ENCODE measurements at places on chromosomes 7 and 10.
A peak's percentile ranks its signal among the peaks of the same experiment; 100 is the strongest.

DNA sequence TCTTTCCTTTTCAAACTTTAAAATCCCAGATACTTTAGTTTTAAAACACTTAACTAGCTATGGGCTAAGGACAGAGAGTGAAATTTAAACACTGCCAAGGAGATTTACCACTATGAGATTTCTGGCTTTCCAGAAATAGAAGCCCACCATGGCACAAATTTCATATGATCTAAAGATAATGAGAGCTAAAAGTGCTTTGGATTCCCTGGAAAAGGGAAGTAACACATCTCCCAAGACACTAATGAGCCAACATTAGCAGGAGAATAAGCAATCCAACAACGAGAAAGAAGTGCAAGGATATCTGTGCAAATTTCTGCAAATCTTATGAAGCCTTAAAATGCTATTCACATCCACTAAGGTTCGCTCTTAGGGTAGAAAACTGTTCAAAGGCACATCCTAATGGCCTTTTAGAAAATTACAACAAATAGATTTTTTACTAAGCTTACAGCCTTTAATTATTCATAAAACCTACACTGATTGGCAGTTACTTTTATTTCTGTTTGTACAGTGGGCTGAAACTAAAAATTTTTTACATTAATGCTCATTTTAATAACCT, 100.3 kb downstream of the RAPGEF5 start:
- DNase-seq, result no peak

GRCh38 chr7:471866-472639, 47.6 kb downstream of the PDGFA start:
- DNase-seq, result no peak

DNA sequence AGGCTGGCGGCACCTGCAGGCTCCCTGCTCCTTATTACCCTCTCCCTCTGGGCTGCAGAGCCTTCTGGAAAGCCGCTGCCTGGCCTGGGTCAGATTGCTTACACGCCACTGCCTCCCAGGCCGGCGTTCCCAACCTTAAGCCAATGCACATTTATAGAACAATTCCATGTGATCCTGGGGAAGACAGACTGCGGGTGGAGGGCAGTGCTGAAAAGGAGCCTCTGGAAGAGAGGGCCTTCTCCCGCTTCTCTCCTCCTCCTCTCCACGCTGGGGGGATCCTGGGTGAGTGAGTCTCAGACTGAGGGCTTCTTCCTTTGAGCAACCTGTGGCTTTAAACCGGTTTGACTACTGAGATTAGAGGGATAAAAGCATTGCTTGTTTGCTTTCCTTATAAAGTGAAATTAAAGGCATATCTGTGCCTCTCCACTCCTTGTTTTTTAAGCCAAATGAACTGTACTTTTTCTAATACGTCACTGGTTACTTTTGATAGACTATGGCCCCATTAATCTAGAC, 5.5 kb downstream of the TACC2 start:
- DNase-seq, result peak; percentile 17

DNA sequence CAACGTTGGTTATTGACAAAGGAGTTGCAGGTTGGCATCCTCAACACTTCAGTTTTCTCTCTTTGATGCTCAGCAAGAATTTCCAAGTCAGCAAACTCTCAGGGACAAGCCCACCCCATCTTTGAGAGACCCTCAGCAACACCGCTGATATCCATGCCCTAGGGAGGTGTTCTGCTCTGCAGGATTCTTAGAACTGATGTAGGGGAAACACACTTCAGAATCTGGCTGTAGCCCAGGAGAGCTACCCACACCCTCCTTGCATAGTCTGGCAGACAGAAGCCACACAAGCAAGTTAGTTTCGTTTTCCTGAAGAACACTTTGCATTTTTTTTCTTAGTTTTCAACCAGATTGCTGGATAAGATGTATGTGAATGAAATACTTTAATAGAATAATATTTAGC, 822 bp downstream of the SAMD9L start:
- DNase-seq, result peak; percentile 20

DNA sequence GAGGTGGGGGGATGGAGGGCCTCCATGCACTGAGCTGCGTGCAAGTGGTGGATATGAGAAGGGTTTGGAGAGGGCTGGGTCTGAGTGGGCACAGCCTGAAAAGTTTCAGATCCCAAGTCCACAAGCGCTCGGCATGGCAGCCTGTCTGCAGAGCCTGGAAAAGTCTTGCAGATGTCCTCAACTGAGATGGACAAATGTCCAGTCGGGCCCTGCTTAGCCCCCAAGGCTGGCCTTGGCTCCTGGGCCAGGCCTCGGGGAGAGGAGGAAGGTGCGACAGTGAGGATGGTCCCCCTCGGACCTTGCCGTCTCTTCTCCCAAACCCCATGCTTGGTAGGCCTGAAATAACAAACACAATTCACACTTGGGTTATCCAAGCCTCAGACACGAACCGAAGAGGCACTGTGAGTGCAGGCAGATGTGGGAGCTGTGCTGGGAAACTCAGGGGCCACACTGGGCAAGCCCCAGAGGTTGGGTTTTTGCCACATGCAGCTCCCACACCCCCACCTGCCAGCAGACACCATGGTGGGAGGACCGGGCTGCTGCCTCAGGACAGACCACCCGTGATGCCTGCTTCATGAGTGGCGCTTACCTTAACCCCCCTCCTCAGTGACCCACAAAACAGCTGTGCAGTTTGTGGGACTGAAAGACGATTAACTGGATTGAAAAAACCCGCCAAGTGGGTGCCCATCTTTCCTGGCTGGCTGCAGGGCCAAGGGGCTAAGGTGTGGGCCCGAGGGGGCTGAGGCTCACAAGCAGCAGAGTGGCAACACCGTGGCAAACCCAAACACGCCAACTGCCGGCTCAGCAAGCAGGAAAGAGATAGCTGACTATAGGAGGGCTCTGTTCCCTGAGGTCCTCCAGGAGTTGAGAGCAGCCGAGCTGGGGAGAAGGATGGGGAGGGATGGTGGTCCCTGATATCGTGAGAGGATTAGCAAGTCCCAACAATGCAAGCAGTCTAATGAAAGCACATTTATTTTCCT, 156.8 kb downstream of the RNF216 start:
- DNase-seq, result no peak

DNA sequence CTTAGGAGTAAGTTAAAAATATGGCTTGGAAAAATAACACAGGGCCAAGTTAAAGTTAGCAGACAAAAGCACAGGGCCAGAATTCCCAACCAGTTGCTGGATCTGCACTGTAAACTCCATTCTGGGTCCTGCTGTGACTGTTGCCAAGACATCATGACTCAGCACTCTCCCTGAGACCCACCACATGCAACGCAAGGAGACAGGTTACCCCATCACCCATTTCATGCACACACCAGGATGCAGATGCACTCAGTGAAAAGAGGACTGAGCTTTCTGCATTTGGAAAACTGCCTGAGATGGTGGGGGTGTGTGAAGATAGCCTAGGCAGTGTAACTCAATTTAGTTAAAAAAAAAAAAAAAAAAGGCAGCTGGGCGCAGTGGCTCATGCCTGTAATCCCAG, 97.6 kb upstream of the ZNF438 start:
- no peak for DNase-seq

GRCh38 chr7:34080513-34080912, 175.2 kb downstream of the BMPER start:
- DNase-seq, result no peak

- no peak for DNase-seq
Observed at GRCh38 chr7:117623606-117624005, 143.8 kb downstream of the CFTR start.

- no peak for DNase-seq
Observed at GRCh38 chr10:77867124-77867719, 59.3 kb downstream of the DLG5 start.

DNA sequence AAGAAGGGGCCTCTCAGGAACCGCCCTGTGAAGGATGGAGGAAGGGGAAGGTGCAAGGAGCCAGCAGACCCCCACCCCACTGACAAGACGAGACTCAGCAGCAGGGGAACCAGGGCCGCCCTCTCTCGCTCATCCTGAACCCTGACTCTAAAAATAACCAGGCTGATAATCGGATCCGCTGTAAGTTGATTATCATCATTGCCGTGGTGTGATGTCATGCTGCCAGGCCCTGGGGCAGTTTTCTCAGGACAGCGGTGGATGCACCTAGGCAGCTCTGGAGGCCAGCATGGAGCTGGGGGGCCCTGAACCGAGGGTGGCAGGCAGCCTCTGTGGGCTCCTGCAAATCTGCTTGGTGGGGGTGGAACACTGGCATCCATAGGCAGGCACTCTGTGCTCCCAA, 7.9 kb downstream of the RET start:
- DNase-seq, result no peak

GRCh38 chr7:2541291-2542010, 13.9 kb downstream of the BRAT1 start:
- no peak for DNase-seq

GRCh38 chr7:155863721-155864151, 51.5 kb upstream of the SHH start:
- no peak for DNase-seq

DNA sequence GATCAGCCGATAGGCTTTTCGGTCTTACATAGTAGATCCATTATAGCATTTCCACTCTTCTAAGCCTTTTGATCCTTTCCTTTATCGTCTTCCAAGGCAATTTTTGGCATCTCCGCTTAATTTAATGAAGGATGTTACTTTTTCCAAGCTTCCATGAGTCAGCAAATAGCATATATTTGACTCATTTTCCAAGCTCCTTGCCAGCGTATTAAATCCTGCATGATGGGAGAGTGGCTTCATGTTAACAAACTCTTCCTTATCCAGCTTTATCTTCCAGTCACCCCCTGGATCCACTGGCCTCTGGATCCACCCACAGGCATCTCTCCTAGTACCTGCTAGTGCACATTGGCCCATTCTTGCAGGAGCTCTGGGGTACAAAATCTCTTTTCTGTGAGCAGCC, 13.0 kb downstream of the OR9A2 start:
- no peak for DNase-seq

GRCh38 chr10:22372917-22373316, 27.6 kb downstream of the SPAG6 start:
- DNase-seq, result no peak

GRCh38 chr7:131190146-131190545, 137.5 kb upstream of the MKLN1 start:
- no peak for DNase-seq

DNA sequence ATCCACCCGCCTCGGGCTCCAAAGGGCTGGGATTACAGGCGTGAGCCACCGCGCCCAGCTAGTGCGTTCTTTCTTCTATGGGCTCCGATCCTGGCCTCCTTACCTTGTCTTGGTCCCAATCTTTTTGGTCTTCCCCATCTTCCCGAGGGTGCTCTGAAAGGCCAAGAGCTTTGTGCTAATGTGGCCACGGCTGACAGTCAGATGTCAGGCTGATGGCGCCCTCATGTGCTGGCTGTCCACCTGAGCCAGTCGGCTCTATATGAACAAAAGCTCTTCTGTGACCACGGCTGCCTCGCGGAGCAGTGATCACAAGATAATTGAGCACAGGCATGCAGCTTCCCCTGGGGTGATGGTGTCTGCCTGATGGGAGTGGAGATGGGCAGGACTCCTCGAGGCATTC, 11.0 kb upstream of the AHCYL2 start:
- DNase-seq, result no peak

DNA sequence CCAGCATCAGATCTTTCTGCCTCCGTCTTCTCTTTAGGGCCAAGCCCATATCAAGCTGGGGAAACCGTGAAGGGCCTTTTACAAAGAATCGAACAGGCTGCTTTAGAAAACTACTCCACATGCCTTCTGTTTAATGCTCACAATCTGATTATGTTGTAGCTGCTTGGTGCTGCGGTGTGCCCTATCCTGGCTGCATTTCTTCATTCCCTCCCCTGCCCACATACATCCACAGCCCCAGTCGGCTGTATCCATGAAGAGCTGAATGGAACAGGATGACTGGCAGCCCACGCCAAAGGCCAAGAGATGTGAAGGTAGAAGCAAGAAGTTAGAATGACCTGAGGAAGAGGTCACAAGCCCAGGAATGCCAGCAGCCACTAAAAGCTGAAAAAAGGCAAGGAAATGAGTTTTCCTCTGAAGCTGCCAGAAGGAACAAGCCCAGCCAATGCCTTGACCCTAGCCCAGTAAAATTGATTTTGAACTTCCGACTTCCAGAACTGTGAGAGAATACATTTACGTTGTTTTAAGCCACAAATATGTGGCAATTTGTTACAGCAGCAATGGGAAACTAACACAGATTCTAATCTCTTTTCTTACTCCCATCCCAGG, 22.2 kb downstream of the TAS2R41 start:
- no peak for DNase-seq

DNA sequence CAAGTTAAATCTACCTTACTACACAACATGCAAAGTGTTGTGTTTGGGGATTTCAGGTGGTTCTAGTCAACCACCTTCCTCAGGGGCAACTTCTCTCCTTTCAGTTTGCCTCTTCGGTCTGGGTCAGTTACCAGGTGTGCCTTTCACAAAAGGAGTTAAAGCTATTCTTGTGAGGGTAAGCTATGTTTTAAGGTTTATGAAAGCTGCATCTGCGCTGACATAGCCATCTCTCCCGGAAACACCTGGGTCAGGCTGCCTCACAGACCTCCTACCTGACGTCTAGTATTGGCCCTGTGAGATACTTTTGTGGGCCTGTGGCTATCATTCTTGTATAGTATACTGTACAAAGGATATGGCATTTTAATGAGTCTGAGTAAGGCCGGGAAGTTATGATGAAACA, 67.7 kb upstream of the ITGA8 start:
- no peak for DNase-seq

GRCh38 chr10:113957013-113957412, 86.7 kb upstream of the ADRB1 start:
- no peak for DNase-seq

- DNase-seq, result no peak
Observed at GRCh38 chr10:78066728-78067430, 33.2 kb downstream of the RPS24 start.

DNA sequence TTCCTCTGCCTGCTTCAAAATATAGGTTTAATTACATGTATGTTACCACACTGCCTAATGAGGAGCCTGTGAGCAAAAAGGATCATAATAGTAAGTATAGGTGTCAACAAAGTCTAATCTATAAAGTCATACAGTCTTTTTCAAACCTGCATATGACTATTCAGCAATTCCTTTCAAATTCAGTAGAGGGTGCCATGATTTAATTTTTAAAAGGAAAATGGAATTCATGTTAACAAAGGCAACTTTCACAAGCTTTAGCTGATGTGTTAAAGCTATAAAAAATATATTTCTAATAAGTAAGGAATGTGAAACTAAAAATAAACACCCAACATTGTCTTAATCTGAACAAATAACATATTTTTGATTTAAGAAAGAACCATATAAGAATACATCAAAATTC, 52.1 kb downstream of the MPP7 start:
- DNase-seq, result no peak

DNA sequence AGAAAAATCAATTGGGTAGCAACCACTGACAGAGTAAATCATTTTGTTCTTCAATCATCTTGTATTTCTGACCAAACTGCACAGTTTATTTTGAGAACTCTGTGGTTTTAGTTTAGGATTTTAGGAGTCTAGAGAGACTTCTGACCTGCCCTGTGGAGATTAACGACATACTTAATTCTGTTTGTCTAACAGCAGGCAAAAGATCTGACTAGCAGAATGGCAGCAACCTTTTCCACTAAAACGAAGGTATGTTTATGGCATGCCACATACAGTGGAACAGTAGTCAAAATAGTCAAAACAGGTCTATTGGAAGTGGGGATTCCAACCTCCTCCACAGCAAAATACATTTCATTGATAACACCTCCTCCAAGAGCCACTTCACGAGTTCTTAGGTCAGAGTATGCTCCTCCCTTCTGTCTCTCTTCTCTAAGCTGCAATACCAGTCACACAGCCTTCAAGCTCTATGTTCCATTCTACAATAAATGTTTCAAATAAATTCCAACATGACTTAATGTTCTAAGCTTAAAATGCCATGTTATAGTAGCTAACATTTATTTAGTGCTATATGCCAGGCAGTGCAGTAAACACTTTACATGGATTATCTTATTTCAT, 34.4 kb downstream of the NRCAM start:
- no peak for DNase-seq

All from tibial nerve (tissue), 4 donors.